ENCODE measurements at places on chromosomes 2 and 18.

- no peak for DNase-seq
Observed at GRCh38 chr2:226487573-226487972, 312.0 kb downstream of the IRS1 start.

DNA sequence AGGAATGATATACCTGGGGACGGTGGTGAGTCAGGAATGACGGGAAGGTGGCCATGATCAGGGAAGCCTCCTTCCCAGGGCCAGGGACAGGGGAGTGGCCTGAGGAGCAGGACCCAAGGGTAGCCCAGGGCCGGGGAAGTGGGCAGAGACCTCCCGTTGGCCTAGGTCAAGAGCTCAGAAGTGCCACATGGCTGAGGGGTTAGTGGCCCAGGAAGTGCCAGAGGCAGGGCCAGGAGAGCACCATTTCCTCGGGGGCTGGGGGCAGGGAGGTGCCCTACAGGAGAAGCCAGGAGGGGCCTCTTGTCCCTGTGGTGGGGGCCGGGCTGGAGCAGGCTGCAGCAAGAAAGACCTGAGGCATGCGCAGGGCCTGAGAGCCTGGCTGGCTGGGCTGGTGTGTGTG, 152.3 kb upstream of the ZSWIM2 start:
- no peak for DNase-seq

DNA sequence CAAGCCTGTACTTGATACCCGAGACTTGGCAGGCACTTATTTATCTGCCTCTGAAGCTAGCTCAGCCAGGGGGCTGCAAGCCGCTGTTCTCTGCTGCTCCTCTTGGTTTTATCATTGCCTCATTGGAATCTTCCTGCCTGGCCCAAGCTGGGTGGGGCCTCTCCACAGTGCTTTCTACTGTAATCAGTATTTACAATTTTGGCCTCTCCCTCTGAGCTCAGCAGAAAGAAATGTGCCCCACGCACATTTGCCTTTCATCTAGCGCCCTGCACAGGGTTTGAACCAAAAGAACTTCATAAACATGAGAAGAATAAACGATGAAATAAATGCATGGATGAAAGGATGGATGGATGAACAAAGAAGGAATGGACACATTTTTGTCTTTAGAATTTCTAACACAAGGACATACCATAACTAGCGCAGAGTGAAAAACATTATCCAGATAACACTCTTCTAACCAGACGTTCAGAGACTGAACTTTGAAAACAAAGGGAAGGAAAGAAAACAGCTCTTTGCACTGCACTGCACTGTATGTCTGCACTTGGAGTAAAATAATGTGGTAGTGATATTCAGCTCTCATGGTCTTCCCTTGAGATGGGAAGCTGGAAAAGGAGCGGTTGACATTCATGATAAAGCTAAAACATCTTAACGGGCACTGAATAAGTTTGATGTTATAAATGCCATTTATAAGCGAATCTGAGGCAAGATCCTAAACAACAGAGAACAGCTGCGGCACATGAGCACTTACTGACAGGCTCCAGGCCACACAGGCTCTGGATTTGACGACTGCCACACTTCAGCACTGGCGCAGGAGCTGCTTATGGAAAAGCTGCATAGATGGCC, 86.8 kb upstream of the SP3 start:
- no peak for DNase-seq

DNA sequence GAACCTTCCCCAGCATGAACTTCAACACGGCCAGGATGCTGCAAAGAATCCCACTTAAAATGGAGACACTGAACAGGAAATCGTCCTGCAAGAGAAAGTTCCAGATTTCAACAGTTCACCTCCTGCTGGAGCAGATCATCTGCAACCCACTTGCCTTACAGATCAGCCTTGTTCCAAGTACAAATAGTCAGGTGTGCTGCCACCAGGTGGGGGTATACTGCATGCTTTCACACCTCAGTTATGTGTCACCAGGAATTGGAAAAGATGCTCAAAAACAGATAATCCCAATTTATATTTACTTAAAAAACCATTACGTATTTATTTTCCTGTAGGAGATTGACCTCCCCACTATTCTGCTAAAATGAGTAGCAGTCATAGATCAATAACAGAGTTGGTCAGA, 212.3 kb downstream of the MGAT5 start:
- peak; percentile 22 for DNase-seq

DNA sequence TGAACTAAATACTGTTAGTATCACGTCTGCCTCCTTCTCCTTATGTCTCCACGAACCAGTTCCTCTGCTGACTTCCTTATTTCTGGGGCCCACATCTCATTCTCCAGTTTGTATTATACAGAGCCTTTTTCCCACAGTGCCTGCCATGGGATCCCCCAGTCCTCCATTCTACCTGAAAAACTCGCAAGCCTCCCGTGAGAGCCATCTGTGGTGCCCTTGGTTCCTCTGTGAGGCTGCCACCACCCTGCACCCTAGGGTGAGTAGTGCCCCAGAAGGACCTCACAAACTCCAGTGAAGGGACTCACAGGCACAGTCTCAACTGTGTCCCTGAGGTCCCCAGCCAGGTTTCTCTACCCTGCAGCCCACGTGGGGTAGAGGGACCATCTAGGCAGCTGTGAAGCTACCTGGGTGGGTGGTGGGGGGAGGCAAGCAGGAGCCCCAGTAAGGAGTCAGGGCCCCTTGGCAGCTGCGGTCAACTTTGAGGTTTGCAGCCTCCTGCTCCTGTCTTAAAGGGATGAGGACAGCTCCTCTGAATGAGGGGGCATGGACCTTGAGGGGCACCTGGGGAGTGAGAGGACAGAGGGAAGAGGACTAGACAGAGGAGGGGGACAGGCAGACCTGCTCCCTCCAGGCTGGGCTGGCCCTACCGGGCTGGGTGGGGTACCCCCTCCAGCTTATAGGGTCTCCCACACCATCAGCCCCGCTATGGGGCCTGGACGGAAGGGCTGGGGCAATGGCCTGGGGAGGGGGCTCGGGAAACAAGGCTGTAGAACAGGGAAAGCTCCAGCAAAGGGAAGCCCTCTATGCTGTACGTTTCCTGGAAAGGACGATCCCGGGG, 1.0 kb downstream of the PSTPIP2 start:
- no peak for DNase-seq

DNA sequence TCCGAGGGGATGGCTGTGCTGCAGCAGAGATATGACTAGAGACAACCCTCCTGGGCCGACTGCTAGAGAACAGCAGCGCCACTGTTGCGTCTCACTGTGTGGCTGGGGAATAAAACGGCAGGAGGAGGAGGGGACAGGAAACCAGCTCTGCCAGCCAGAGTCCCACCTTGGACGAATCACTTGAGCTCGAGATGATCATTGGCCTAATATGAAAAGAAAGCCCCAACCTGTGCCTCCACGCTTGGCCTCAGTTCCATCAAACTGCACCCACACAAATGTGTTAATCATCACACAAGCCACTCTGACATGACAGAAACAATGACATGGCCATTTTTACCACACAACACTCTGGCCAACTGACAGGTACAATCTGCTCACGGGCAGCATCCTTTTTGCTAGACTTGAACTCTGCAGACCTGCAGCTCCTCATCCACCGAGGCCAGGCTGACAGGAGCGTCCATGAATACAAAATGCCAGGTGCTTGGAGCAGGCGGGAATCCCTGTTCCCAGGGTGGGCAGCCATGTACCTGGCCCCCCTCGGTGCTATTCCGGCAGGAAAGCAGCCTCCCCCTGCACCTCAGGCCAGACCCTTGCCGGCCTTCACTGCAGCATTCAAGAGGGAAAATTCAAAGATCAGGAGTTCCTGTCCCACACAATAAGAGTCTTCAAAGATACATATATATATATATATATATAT, 52.3 kb downstream of the PARD6G start:
- no peak for DNase-seq

DNA sequence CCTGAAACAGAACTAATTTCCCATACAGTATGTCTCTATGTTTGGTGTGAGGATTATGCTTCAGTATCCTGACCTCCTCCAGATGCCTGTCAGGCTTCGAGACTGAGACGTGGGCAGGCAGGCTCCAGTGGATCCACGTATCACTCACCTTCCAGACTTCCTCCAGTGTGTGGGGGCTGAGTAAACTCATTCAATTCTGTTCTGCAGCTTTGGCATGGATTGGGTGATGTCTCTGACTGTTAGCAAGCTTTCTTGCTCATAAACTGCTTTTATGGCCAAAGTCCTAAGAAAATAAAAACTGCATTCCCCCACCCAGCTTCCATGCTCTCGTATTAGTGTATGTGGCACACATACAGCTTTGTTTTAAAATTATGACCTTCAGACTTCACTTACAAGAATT, 53.6 kb downstream of the CCDC93 start:
- DNase-seq = no peak

DNA sequence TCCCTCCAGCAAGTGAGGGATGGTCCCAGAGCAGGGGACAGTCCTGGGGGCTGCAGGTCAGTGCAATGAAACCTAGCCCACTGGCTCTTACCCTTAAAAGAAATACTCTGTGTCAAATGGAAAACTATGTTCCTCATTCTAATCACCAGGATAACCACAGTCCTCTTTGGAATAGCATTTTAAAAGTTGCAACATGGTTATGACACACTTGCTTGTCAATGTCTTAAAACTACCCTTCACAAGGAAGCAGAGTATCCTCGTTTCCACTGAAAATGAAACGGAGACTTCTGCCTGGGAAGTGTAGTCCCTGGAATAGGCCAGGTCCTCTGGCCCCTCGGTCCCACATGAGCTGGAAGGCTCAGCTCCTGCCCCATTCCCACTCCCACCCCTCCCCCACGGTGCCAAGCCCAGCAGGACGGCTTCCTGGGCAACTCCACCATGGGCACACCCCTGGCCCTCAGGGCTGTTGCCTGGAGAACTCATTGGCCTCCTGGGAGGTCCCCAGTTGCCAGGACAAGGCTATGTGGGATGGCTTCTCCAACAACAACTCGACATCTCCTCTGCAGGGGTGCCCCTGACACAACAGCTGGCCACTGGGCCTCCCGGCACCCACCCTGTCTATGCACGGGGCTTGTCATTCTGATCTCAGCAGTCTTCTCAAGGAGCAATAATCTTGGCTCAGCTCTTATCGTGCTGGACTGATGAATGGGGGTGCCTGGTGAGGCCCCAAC, 38.3 kb upstream of the ST3GAL5 start:
- no peak for DNase-seq

Measured in CD4-positive, alpha-beta memory T cell (primary cell).